Pulmonary artery endothelial cell (primary cell): ENCODE measurements at places on chromosomes 1 and 21.

- DNase-seq, result no peak
Measured at GRCh38 chr1:112143871-112144441, 154.5 kb upstream of the KCND3 start.

DNA sequence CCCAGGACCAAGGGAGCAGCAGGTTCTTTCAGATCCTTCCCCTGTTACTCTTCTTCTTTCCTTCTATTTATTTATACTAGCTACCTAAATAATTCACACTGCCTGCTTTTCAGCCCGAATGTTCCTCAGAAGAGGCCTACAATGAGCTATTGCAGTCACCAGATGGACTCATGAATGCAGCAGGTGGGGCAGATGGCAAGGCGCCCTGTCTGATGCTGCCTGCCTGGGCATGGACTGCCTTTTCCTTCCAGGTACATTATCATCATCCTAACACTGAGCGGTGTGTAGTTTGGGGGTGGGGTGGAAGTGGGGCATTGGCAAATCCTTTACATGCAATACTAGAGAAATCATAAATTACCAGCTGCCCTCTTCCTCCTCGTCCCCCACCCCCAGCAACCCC is 17.6 kb downstream of the ESRRG start:
- no peak for DNase-seq

GRCh38 chr1:169765580-169766331 is 29.0 kb downstream of the METTL18 start:
- no peak for DNase-seq

GRCh38 chr1:21337928-21338572 is 47.8 kb upstream of the ECE1 start:
- DNase-seq, result no peak

GRCh38 chr1:71045463-71046028 is 2.1 kb downstream of the PTGER3 start:
- DNase-seq, result no peak

DNA sequence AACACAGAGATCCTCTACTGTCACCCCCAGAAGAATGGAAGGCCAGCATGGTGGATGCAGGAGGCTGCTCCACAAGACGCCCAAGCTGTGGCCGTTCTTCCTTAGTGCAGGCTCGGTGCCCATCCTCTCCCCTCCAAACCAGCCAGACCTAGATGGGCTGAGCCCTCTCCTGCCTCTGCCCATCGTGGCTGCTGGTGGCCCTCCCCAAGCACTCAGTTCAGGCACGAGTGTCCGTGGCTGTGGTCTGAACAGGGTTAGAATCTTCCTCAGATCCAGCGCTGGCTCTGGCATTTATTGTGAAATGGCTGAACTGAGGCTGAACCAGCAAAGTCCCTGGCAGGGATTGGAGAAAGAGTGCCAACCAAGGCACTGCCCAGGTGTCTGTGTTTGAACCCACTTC is 59.5 kb downstream of the TRIM11 start:
- no peak for DNase-seq

DNA sequence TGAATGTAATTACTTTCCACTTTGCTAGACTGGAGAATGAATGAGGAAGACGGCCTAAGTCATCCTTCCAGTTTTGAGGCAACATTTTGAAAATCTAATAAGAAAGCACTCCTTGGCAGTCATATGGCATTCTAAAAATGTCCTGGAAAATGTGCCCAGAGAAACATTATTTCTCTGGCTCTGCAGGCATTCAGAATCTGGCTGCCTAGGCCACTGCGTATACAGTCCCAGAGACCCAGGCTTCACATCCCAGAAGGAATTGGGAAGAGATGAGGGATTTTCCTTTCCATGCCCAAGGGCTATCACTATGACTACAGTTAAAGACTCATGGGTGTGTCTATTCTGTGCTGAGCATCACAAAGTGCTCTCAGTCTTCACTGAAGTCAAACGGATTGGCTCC is 92.9 kb downstream of the BEND5 start:
- DNase-seq, result no peak

DNA sequence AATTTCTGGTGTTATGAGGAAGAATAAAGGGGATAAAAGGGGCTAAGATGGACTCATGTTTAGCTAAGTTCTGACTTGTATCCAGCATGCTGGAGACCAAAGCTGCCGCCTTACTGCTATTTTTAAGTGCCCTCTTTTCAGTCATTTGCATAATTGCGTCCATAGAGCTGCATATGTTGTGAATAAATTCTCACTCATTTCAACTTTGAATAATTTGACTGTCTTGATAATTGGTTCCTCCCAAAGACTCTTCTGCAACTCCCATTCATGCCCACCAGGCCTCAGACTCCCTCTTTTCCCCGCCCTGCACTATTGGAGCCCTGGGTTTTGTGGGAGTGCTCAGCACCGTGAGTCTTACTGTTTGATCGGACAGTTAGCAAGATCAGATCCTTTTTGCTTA is 45.0 kb downstream of the KIAA0040 start:
- DNase-seq, result no peak

GRCh38 chr1:31413405-31414001 is 490 bp downstream of the SERINC2 start:
- DNase-seq, result no peak

DNA sequence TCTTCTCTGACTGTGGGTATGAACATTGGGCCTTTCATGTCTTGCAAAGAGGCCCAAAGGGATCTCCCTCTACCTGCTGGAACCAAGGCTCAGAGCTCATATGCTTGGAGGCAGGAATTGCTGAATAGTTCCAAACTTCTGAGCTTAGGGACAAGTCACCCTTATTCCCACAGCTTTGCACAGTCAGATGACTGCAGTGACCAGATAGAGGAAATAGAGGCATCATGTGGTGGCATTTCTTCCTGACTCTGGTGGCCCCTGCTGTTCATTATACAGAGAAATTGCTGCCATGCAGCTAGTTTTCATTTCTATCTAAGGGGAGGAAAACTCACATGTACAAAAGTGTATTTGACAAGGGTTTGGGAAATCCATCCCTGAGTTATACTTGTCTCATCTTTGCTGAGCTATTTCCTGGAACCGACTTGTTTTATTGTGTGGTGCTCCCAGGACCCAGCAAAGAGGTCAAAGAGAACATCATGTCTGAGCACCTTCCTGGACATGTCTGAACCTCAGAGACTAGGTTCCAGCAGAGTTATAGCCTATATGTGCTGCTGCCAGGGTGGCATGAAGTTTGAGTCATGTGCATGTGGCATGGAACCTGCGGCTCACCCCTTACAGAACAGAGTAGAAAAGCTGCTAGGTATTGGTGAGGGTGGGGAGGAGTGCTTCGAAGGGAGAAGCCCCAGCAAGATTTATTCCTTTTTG is 131.2 kb downstream of the PIK3R3 start:
- DNase-seq, result no peak

DNA sequence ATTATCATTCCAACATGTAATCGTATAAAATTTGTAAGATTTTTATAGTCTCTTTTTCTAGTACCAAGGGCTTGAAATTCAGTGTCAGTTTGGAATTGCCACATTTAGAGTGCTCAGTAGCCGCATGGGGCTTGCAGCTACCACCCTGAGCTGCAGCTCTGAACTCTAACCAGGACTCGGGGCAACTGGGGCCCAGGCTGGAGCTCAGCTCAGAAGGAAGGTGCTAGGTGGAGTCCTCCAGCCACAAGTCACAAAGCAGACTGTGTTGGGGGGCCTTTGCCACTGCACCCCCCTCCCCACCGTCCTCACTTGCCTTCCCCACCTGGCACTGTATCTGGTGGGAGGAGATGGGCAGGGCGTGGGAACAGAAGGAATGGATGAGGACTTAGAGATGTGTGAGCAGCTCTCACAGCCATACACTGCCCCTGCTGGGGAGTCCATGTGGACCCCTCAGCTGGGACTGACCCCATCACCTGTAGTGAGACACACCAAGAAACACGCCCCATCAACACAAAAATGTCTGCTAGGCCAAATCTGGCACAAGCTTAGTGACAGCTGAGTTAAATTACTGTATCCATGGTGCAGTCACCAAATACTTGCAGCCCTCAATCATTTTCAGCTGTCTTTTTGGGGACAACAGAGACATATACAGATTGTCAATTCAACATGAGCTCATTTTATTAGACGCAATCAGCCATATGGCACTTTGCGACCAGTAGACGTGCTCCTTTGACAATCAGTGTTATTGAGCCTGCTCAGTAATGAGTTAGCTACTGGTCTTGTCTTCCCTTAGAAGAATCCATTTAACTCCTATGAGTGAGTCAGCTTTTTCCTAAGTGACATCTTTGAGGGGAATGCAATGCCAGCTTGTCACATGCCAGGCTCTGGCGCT is 241.7 kb upstream of the RAB4A start:
- DNase-seq, result no peak

DNA sequence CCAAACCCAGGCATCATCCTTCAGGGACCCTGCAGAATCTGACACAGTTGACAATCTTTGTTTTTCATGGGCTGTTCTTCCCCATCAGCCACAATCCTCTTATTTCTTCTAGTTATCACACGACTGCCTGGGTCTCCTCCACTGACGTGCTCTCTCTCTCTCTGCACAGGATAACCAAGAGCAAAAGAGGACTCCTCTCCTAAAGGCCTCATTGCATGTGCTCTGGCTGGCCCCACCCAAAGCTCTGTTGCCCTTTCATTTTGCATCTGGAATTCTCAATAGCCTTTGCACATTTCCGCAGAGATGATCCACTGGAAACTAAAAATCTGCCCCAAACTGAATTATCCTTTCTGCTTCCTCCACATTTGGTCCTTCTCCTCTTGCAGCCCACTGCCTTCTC is 58.5 kb downstream of the KANK4 start:
- no peak for DNase-seq

GRCh38 chr1:91308544-91308943 is 96.1 kb downstream of the HFM1 start:
- no peak for DNase-seq

DNA sequence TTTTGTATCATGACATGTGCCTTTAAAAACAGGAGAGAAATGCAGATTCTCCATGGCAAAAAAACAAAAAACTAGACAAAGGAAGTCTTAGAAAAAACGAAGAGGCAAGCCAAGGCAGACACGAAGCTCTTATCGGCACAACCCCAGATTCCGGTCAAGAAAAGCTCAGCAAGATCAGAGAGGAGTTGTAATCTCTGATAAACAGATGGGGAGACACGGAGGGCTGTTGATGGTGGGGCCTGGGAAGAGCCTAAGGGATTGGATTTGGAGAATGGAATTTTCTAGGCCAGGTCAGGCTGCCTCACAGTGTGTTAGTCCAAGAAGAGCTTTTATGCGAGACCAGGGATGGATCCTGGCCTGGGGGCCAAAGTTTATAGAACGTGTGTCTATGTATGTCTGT is 96.2 kb upstream of the AKT3 start:
- peak; percentile 59 for DNase-seq

GRCh38 chr1:229328598-229329362 is 14.1 kb downstream of the CCSAP start:
- DNase-seq, result no peak

- DNase-seq, result no peak
Measured at GRCh38 chr1:226552061-226552460, 3.5 kb downstream of the STUM start.

- no peak for DNase-seq
Measured at GRCh38 chr1:199176713-199177112, 537.9 kb downstream of the PTPRC start.

- DNase-seq, result no peak
Measured at GRCh38 chr1:229842302-229843255, 216.5 kb downstream of the URB2 start.

- no peak for DNase-seq
Measured at GRCh38 chr1:109864047-109864822, 46.4 kb upstream of the CSF1 start.

DNA sequence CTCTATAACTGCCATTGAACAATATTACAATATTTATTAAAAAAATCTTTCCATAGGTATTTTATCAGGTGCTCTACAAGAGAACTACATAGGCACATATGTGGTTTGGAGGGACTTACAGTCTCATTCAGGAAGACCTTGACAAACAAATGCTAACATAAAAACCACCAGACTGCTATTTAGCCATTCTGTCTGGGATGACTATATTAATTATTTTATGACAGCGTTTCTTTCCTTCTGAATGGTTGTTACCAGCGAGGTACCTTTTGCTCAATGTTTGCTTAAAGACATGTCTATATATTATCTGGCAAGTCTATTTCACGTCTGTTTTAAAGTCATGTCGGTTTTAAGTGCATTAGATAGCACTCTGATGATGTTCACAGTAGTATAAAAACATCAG is 69.7 kb downstream of the RUNX1 start:
- no peak for DNase-seq

DNA sequence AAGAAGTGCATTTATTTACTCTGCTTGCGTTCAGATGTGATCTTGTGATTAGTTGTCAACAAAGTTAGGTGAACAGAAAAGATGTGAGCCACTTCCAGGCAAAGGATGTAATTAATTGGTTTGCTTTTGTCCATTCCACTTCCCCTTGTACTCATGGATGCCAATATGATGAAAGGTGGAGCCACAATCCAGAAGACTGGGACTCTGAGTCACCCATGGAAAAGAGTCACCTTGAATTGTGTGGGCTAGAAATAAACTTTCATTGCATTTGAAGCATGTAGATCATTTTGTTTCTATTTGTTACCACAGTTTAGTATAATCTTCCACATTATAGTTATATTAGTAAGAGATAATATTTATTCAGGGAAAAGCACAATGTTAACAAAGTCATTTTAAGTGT is 684.2 kb downstream of the LTN1 start:
- DNase-seq, result no peak

DNA sequence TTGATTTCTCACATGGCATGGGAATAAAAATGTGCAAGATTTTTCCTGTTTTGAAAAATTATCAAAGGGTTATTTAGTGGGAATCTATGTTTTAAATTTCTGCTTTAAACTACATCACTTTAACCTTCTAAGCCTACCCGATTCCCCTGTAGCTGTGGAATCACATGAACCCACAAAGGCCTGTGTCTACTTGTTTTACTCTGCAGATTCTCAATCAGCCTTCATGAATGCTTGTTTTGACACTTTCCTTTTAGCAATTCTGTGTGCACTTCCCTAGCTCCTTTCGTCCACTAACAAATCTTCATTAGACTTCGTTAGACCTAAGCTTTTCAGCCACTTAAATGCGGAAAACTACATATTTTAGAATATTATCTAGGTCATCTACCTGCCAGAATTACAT is 56.0 kb upstream of the C1orf21 start:
- DNase-seq, result no peak

DNA sequence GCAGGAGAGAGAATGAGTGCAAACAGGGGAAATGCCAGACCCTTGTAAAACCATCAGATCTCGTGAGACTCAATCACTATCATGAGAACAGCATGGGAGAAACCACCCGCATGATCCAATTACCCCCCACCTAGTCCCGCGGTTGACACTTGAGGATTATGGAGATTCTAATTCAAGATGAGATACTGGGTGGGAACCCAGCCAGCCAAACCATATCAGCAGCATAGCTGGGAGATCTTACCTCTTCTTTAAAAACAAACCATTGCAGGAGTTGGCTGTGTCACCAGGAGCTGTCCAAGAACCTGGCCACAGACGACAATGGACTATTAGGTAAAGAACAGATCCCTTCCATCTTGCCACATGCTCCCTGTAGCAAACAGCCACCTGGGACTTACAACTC is 422.7 kb downstream of the MATN1 start:
- DNase-seq, result no peak

DNA sequence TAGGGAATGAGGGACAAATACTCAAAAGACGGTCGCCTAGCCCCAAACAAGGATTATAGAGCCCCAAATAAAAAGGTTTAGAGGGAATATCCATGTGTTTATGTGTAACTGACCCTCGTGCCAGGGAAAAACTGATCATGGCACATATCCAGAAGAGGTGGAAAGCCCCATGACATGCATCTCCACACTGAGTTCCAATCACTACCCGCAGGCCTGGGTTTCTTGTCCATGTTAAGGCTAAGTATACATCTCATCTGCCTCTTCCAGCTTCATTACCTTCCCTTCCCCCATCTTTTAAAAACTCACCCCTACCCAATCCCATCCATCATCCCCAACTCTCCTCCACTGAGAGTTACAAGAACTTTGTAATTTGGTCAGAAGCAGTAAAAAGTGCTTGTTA is 15.2 kb downstream of the GADD45A start:
- no peak for DNase-seq
